ENCODE measurements at places on chromosomes 11 and 22.

GRCh38 chr11:129864811-129865210, 30.6 kb downstream of the NFRKB start:
- no peak for DNase-seq

GRCh38 chr11:7586376-7586775, 72.6 kb downstream of the PPFIBP2 start:
- DNase-seq = no peak

- peak; percentile 45 for DNase-seq
Observed at GRCh38 chr11:22875869-22876473, 15.7 kb upstream of the CCDC179 start.

- DNase-seq = no peak
Observed at GRCh38 chr11:70399681-70400112, 1.4 kb downstream of the CTTN start.

GRCh38 chr11:124817036-124817435, 16.8 kb upstream of the MSANTD2 start:
- DNase-seq = no peak

- DNase-seq = no peak
Observed at GRCh38 chr11:61659413-61660196, 20.6 kb upstream of the DAGLA start.

DNA sequence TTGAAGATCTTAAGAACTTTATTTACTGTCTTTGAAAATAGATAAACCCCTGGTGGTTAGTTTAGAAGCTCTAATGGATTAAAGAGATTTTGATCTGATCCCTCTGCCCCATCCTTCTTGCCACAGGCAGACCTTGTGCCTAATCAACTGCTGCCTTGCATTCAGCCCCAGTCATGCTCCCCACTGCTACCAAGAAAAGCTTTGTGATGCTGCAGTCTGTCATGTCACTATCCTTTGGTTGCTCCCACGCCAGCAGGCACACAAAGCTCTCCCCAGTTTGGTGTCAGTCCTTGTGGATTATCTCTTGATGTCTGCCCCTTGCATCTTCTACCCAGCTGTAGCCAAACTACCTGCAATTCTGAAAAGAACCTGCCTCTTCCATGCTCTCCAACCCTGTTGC, 112.2 kb downstream of the MTNR1B start:
- no peak for DNase-seq

DNA sequence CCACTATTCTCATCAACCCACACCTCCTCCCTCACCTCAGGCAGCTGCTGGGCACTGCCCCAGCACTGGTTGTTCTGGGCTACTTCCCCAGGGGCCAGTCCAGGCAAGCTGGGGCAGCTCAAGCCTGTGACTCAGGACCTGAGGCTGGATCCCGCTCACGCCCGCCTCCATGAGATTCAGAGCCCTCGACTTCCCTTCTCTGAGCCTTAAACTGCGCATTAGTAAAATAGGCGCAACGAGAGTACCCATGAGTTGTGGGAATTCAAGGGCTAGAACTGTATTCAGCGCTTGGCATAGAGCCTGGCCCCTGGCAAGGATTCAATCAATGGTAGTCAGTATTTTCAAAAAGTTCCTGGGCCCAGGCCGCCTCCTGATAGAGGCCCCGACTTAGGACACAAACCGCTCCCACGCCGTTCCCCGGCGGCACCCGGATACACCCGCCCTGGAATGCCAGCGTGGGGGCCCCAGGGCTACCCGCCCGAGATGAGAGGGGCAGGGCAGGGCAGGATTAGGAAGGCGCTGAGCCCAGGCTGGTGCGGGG, 723 bp upstream of the CD82 start:
- DNase-seq = no peak

DNA sequence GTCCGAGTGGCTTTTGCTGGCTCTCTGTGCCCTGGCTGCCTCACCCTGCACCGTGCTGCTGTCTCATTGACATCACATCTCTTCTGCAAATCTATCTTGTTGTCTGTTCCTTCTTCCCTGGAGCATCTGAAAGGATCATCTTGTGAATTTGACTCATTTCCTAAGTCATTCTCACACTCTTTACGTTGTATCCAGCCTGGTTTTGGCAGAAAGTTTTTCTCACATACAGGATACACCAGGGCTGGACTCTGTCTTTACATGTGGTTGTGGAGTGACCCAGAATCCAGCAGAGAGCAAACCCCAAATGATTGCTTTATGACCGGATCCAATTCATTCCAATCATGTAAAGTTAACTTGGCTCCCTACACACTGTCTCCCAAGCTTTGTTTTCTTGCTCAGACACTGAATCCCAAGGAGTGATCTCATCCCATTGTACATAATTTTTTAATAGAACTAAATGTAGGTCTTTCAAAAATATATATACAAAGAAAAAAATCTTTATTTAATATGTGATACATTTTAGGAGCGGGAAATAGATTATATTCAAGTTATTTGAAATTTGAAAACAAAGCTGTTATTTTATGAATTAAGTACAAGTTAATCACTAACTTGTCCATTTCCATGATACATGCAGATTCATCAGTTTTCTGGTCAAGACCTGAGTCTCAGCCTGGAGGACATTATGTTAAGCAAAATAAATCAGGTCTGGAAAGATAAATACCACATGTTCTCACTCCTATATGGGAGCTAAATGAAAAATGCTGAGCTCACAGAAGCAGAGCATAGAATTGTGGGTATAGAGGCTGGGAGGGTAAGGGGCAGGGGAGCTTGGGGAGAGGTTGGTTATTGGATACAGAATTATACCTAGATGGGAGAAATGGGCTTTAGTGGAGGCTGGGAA, 2.9 kb upstream of the RFPL1 start:
- no peak for DNase-seq

GRCh38 chr11:110665689-110666465, 46.4 kb downstream of the ARHGAP20 start:
- DNase-seq = no peak
